Fibroblast of skin of left quadriceps (primary cell): ENCODE measurements at places on chromosomes 12 and 14.

- DNase-seq = no peak
Measured at GRCh38 chr12:43551971-43552559, at the start of gene ADAMTS20. Gene ADAMTS20, minus strand, starts transcription at chr12:43552203. Its CDS starts 282 bp downstream, at chr12:43551921.

DNA sequence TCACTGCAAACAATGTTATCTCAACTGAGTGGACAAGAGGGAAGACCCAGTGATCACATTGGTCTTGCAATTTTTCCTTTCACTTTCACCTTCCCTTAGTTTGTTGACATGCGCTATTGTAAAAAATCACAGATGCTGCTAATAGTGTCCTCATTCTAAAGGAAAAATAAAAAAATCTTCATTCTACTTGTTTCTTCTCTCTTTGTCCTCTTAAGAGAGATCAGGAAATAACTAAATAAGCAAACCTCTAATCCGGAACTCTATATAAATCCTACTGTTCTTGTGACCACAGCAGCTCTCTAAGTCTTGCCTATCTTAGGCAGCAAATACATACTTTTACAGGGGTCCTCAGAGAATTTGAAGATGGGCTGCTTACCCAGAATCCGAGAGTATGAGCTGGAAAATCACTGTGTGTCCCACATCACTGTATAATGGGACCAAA, 257.7 kb downstream of the NAV3 start:
- DNase-seq = no peak

- DNase-seq = no peak
Measured at GRCh38 chr14:69014829-69015259, 35.7 kb upstream of the ACTN1 start.

- DNase-seq = no peak
Measured at GRCh38 chr12:52264435-52264825, 10.0 kb upstream of the KRT86 start.

DNA sequence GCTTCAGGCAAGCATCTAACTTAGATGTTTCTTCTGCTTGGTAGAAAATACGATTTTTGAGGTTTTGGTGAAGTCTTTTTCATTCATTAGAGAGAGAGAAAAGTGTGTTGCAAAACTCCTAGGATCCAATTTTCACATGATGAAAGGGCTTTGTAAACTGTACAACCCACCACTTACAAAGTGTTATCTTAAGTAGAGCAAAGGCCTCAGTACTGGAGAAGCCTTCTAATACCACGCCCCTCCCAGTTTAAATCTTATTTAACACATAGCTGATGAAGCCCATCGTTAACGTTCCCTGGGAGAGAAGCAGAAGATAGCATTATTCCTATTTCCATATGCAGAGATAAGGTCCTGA, 869 bp downstream of the APOLD1 start:
- no peak for DNase-seq

DNA sequence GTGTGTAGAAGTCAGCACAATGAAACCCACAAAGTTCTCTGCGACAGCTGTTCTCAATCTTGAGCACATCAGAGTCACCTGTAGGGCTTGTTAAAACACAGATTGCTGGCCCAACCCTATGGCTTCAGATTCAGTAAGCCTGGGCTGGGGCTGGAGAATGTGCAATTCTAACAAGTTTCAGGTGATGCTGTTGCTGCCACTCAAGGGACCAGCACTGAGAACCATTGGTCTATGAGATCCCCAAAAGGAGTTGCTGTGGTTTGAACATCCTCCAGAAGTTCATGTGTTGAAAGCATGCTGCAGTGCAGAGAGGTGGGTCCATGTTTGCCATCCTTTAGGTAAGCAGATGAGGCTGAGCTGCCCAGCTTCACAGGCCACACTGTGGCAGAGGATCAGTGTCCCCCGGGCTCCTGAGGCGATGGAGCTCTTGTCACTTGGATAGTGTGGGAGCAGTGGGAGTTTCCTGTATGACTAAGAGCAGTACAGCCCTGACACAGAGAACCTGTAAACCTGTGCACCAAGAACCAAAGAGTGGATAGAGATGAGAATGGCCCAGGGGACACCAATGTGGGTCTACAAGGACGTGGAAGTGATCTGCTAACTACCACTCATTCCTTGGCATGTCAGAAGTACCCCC, 8.0 kb upstream of the RTRAF start:
- no peak for DNase-seq

DNA sequence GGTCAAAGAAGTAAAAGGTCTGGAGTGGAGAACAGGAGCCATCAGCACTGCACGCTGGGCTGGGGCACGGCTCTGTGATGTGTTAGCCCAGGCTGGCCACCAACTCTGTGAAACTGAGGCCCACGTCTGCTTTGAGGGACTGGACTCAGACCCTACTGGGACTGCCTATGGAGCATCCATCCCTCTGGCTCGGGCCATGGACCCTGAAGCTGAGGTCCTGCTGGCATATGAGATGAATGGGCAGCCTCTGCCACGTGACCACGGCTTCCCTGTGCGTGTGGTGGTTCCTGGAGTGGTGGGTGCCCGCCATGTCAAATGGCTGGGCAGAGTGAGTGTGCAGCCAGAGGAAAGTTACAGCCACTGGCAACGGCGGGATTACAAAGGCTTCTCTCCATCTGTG, 7.1 kb downstream of the SUOX start:
- no peak for DNase-seq

- DNase-seq = no peak
Measured at GRCh38 chr14:65042296-65042695, 55.6 kb downstream of the FNTB start.

DNA sequence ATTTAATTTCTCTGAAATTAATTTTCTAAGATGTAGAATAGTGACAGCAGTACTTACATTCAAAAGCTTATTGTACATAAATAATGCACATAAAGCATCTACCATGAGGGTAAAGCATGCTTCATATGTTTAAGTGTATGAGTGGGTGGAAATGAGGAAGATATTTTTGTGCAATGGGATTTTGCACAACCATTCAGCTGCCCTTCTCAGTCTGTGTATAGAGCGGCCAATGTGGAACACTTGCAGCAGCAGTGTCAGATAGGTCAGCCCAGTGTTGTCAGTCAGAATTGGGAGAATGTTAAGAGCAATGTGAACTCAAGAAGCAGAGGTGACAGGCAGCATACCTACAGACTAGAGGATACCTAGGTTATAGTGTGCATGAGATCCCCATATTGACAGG, 72.5 kb upstream of the ATP2B1 start:
- DNase-seq = no peak

DNA sequence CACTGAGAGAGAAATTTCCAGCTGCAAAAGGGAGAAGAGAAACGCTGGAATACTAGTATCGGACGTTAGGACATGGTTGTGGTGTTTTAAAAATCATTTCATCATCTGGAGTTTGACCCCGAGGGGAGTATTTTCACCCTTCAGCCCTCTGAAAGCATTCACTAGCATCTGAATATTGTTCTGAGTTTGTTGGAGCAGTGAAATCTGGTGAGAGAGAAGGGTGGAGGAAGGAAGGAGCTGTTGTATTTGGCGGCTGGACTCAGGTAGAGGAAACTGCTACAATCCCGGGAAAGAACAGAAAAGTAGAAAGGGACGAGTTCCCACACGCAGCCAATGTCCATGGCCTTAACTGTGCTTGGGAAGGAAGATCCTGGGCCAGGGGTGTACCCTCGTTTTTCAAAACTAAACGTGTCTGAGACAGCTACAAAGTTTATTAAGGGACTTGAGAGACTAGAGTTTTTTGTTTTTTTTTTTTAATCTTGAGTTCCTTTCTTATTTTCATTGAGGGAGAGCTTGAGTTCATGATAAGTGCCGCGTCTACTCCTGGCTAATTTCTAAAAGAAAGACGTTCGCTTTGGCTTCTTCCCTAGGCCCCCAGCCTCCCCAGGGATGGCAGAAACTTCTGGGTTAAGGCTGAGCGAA, 896 bp upstream of the CDKN1B start:
- no peak for DNase-seq

- DNase-seq = no peak
Measured at GRCh38 chr12:130816097-130816496, 23.0 kb downstream of the STX2 start.

DNA sequence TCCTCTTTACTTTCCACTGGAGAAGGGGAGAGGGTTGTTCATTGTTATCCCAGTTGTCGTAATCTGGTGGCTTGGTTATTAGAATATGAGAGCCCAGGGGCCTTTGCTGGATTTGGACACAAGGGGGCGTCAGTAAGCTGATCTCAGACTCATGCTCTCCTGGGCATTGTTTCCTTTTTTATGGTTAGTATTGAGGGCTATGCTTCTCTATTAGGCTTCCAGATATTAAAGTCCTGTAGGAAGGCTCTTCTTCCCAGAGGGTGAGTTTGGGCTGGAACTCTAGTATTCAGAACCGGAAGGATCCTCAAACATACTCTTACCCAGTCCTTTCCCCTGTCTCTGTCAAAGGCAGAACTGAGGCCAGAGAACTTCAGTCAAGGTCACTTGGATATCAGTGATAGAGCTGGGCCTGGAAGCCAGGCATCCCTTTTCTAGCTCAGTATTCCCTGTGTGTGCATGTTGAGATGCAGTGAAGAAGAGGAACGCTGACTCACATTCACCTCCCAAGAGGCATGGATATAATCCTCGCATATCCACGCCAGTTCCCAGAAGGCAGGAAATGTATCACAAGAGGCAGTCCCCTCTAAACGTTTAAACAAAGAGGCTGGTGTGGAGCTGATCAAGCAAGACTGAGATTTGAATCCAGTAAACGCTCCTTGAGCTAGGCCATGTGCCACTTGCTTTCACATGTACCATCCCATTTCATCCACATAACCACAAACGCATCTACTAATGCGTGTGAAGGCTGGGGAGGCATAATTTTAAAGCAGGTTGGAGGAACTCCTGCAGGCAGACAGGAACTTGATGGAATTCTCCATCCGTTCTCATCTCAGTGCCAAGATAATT, 41.6 kb downstream of the UBE3B start:
- DNase-seq = peak; percentile 80

DNA sequence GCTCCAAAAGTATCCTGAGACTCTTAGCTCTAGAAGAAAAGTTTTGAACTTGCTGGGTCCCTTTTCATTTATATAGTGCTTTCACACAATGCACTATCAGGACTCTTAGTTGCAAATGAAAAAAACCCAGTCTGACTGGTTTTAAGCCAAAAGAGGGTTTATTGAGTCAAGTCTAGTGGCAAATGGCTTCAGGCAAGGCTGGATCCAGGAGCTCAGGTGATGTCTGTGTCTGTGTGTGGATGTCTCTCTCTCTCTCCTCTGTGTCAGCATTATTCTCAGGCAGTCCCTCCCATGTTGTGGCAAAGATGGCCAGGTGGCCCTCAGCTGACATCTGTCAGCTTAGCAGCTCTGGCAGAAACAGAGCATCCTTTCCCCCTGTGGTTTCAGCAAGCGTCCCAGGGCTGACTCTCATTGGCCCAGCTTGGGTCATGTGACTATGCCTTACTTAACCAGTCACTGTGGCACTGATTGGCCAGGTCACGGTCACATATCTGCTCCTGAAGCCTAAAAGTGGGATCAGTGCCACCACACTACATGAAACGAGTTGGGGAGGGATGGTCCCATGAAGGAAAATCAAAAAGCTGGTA, 6.2 kb downstream of the TMEM120B start:
- no peak for DNase-seq

GRCh38 chr14:94368956-94369355, 19.4 kb downstream of the SERPINA1 start:
- DNase-seq = no peak

GRCh38 chr14:58918066-58918738, 270.3 kb upstream of the DAAM1 start:
- no peak for DNase-seq

DNA sequence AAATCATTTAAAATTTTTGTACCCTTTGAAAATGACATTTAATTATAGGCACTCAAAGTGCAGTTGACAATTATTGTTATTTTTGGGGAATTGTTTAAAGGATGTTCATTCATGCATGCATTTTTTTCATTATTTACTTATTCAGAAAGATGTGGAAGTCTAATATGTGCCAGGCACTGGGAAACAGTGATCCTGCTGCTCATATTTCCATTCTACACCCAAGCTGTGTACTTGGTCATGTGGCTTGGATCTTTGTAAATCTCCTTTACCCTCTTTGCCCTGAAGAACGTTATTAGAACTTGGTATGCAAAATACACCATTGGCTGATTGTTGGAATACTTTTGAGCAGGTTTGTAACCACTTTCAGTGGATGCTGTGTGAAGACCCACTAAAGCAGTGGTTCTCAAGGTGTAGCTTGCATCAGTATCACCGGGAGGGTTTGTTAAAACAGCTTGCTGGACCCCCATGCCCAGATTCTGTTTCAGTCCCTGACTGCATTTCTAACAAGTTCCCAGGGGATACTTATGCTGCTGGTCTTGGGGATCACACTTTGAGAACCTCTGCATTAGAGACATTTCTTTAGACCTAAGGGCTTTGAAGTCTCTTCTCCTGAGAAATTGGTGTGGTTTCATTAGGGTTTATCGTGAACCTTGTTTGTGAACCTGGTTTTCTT, 47.5 kb downstream of the PRKCH start:
- DNase-seq = no peak

DNA sequence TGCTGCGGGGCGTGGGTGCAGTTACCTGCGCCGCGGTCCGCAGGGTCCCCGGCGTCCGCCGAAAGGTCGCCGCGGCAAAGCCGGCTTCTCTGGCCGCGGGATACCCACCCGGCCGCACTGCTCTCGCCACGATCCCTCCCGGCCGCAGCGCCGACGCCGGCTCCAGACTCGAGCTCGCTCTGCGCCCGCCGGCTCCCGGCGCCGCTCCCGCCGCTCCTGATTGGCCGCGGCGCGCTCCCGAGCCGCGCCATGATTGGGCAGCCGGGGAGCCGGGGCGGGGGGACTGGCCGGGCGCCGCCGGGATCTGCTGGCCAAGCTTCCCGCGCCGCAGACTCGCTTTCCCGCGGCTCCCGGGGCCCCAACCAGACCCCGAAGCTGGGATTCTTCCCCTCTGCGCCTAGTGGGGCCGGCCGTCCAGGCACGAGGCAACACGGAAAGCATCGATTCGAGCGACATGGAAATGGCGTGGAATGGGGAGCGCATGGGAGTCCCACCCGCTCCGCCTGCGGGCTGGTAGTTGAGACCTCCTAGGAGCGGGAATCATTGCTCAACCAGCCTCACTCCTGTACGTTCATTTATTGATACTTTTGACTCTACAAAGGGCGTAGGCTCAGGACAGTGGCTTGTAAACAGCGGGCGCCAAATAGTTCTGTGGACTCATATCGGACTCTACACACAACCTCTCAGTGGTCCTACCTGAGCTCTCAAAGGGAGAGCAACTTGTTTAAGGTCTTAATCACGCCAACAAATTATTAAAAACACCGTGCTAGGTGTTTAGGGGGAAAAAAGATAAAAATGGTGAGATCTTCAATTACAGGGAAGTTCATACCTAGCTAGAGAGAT, 36.4 kb upstream of the STON2 start:
- DNase-seq = peak; percentile 30
